ENCODE measurements at places on chromosomes 16 and 17.

GRCh38 chr17:48441231-48441711, 11.3 kb upstream of the SKAP1 start:
- DNase-seq, result peak; percentile 28

DNA sequence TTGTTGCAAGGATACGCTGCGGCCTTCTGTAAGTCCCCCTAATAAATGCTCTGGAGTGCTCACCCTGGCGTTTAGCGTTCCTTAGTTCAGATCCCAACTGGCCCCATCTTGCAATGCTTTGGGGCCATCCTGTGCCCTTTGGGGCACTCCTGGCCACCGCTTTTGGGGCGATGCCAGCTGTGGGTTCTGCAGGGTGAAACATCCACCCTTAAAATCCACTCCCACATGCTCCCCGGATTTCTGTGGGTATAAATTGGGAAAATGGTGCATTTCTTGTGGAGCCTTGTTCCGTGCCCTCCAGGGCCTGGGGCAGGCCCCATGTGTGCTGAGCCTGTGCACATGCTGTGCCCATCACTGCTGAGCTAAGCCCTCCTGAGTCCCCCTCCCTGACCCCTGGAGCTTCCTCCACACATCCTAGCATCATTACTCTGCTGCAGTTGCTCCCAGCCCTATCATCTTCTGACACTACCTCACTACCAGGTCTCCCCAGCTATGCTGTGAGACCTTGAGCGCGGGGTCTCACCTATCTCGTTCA, 6.0 kb downstream of the MSRB1 start:
- no peak for DNase-seq

- no peak for DNase-seq
Observed at GRCh38 chr16:85992359-85992758, 93.4 kb downstream of the IRF8 start.

GRCh38 chr16:4825196-4825595, 21.9 kb downstream of the GLYR1 start:
- no peak for DNase-seq

DNA sequence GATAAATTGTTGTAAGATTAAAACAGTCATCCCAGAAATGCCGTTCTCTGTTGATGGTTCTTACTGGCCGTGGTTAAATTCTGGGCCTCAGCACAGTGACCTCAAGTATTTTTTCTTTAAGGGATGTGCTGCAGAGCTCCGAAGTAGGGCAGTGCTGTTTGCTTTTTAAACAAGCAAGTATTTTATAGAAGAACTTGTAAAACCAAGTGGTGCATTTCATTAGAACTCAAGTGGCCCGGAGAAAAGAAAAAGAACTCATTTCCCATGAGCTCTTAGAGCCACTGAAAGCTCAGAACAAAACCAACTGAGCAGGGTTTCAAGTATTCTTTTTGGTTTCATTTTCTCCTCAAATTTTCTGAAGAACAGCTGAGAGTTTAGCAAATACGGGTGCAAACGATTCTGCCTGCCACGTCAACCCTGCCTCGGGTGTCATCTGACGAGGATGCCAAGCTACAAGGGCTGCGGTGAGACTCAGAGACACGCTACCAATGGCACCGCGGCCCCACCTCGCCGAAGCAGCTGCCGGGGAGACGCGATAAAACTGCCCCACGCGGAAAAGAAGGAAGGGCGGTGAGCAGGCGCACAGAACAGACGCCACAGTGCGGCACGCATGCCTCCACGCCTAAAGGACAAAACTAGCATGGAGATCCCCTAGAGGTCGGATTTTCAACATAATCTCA, 6.3 kb downstream of the LMF1 start:
- DNase-seq, result peak; percentile 78

DNA sequence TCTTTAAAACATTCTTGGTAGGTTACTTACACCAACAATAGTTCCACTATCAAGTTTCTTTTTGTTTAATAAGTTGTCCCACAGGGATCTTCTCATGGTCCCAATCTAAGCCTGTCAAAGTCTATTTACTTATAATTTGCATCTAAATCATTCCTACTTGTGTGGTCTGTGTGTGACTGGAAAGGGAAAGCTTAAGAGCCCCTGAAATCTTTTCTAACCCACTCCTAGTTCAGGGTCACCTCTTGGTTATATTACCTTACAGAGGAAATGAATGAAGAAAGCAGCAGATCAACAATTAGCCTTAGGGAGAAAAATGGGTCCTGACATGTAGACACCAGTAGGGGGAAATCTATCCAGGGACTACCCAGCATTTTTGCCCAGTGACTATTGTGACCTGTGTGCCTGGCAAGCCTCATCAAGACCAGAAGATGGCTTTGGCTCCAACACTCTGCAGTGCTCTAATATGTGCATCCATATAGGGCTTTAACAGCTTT, 110.4 kb upstream of the HAS3 start:
- no peak for DNase-seq

DNA sequence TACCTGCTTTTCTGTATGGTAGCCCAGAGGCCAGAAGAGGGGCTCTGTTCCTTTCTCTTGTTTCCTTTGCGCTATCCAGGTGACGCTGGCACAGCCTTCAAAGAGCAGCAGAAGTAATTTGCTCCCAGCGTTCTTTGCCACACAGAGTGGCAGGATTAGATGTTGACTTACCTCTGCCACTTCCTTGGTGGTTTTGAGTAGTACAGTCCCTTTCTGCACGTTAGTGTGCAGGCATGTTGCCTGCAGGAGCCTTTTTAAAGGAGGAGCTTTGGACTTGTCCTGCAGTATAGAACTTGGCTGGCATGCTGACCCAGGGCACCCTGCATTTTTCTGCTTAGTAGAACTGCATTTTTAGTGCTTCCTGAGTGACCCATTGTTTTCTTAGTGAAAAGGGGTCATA, at the start of gene ABCC11:
ABCC11 (minus strand) TSS at position 229 of the 400 bp plus-strand sequence. CDS start 15,618 bp downstream, outside the sequence.
- no peak for DNase-seq

DNA sequence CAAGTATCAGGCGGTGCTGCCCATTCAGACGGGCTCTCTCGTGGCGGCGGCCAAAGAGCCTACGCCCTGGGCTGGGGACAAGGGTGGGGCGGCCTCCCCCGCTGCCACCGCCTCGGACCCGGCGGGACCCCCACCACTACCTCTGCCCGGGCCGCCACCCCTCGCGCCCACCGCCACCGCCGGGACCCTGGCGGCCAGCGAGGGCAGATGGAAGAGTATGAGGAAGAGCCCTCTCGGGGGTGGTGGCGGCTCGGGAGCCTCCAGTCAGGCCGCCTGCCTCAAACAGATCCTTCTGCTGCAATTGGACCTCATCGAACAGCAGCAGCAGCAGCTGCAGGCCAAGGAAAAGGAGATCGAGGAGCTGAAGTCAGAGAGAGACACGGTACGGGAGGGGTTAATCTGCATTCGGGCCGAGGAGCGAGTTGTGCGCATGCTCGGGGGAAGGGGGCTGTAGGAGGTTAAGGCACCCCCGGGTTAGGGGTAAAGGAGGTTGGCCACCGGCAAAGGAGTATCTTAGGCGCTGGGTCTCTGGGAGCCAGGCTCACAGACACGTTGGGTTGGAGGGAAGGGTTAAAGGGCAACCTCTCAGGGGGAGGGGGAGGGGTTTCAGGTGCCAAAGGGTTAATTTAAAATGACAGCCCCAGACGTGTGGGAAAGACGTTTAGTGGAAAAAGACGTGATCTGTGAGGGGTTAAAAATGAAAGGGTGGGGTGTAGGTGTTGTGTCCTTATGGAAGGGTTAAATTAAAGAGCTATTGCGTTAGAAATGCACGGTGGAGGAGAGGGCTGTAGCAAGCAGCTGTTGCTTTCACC, 1.4 kb downstream of the MSL1 start:
- peak; percentile 55 for DNase-seq

DNA sequence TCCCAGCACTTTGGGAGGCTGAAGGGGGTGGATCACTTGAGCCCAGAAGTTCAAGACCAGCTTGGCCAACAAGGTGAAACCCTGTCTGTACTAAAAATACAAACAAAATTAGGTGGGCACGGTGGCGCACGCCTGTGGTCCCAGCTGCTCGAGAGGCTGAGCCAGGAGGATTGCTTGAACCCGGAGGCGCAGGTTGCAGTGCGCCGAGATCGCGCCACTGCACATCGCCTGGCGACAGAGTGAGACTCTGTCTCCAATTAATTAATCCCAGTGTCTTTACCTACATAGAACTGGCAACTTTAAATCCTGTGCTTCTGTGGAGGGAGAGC, 1.5 kb upstream of the ELOB start:
- DNase-seq, result no peak

GRCh38 chr16:10918294-10919002, 23.8 kb downstream of the DEXI start:
- DNase-seq, result peak; percentile 70
